Gastroesophageal sphincter (tissue), 4 donors: ENCODE measurements at places on chromosomes 4 and X.

DNA sequence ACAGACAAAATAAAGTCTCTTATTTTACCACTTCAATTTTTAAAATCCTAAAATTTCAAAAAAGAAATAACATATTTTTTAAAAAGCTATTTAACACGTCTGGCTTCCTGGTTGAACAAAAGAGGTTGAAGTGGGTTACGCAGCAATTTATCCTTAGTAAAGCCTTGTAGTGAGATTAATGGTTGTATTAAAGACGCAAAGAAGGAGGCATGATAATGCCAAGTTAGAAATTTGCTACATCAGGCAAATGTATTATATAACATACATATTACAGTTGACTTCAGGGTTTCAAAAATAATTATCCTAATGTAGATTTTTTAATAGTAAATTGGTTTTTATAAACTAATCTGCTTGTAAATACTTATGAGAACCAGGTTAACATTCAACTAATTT lies 35.3 kb downstream of the ANKRD17 start:
- no peak for ATAC-seq

DNA sequence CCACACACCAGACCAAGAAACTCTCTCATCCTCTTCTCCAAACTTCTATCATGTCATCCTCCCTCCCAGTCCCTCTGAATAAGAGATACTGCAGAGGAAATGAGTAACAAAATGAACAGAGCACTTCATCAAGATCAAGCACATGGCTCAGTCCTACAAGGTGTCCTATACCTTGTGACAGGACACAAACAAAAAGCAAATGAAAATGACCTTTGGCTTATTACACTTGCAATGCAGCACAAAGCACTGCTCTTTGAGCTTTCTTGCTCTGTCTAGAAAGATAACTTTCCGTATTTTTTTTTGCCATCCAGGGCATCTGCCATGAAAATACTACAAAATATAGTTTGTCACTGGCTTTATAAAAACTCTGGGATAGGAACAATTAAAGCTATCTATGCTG lies 402.7 kb downstream of the HNRNPD start:
- no peak for ATAC-seq

DNA sequence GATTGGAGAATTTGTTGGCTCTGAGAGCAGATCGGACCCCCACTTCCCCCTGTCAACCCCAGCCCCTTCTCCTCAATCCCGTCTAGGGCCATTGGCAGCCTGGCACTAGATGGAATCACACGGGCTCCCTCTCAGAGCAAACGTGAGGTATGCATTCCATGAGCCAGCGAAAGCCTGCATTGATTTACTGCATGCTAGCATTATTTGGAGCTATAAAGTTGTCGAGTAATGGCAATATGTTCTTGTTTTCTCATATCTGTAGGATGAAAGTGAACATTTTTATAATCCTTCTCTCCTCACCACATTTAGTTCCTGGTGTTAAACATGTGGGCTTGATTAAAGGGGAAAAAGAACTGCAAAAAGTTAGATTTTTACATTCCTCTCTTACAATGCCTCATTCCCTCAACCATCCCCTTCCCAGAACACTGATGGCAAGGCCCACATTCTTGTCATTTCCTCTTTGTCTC lies 159.2 kb downstream of the SPRY1 start:
- ATAC-seq, result no peak

DNA sequence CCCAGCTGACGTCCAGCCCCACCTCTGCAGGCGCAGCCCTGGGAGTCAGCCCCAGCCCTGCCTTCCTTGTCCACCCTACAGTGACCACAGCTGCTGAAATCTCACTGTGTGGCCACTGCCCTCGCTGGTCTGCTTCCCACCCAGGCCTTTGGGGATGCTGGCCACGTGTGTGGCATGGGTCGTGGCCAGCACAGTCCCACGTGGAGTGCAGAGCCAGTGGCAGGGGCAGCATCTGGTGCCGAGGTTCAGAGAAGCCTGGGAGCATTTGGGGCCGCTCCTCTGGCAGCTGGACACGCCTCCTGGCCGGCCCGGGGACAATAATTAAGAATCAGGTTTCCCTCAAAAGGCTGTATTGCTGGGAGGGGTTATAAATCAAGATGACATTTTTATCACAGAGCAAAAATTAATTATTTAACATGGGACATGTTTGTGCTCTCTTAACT lies 92.1 kb downstream of the HMX1 start:
- no peak for ATAC-seq

DNA sequence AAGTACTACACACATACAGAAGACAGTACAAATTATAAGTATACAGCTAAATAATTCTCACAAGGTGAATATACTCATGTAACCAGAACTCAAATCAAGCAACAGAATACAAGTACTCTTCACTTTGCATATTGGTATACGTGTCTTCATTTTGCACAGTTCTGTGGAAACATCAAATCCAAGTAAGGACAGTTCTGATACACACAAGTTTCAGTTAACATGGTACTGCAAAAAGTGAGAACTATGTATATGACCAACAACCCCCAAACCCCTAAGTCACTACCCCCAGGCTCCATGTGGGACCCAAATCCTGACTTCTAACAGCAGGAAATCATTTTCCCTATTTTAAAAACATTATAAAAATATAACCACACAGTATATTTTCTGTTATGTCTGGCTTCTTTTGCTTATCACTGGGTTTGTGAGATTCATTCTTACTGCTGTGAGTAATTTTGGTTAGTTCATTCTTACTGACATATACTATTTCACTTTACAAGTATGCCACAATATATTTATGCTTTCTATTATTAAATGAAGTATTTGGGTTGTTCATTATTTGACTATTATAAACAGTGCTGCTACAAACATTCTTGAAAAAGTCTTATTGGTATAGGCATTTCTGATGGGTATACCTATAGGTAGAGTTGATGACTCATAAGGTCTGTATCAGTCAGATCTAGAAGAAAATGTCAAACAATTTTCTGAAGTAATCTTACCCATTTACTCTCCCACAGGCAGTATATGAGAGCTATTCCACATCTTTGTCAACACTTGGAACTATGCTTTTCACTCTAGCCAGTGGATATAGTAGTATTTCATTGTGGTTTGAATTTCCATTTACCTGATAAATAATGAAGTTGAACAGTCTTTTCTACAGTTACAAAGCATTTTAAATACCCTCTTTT lies 47.0 kb downstream of the SCLT1 start:
- no peak for ATAC-seq

DNA sequence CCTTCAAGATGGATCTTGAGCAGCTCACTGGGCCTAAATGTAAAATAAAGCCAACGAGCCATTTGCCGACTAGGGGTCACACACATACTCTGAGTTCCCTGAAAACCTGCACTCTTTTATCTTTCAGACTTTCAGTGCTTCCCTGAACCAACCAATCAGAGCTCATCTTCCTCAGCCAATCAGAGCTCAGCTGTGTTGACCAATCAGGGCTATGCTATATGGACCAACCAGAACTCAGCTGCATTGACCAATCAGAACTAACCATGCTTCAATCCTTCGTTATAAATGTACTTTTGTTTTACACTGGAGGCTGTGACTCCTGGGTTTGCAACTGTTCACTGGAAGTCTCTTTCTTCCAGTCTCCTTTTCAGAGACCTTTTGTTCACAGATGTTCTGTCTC lies 19.3 kb downstream of the SLC25A53 start:
- no peak for ATAC-seq

GRCh38 chrX:48509619-48510018 lies 827 bp downstream of the PORCN start:
- no peak for ATAC-seq

DNA sequence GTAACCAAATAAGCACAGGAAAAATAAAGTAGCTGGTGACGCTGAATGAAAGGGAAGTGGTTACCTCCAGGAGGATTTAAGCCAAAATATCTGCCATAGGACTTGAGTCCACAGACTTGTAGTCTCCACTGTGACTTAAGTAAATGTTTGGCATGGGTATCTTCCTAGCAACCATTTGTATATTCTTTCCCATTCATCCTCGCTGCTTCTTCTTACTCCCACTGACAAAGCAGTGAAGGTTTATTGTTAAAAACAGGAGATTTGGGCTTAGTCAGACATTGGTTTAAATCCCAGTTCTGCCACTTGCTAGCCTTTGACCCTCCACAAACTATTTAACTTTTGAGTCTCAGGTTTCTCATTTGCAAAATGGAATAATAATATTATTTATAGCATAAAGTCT lies 22.3 kb downstream of the COL4A6 start:
- ATAC-seq, result no peak

GRCh38 chr4:121824171-121824527 lies 466 bp upstream of the CCNA2 start:
- no peak for ATAC-seq

DNA sequence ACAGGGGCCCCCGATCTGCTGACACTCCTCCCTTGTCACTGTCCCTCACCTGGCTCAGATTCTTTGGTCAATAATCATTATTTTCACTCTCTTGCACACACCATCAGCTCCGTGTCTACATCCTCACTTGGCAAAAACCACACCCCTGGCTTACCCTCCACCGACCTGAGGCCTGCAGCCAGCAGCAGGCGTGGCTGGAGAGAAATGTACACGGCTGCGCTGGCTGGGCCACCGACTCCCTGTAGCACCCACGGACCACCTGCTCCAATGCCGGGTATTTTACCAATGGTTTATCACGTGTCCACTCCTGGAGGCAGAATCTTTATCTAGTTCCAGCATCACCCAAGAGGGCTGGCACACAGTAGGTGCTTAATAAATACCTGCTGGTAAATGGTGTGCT lies 98.4 kb downstream of the WFS1 start:
- ATAC-seq, result no peak

DNA sequence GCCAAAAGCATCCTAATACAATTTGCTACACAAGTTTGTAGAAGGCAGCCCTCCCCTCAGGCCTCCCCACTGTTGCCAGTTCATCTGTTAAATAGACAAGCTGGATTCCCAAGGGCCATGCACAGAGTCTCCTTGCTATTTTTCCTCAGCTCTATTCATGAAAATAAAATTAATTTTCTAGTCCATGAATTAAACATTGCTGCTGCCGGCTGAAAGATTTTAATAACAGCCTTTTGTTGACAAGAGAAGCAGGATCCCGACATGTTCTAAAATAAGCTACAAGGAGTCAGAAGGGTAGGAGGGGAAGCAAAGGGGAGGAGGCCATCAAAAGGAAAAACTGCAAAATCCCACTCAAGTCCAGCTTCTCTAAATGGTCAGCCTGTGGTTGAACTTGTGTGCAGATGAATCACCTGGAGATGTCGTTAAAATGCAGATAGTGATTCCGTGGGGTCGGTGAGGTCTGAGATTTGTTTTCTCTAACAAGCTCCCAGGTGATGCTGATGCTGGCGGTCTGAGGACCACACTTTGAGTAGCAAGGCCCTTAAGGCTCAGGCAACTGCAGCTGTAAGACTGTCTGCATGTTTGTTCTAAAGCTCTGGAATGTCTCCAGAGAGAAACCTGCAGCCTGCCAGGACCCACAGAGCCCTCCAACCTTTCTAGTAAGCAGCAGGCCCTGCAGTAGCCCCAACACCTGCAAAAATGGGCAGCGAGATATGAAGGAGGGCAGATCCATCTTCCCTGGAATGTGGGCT lies 9.4 kb downstream of the SCD5 start:
- no peak for ATAC-seq

- ATAC-seq, result no peak
Measured at GRCh38 chr4:40608628-40609027, 21.0 kb downstream of the RBM47 start.

DNA sequence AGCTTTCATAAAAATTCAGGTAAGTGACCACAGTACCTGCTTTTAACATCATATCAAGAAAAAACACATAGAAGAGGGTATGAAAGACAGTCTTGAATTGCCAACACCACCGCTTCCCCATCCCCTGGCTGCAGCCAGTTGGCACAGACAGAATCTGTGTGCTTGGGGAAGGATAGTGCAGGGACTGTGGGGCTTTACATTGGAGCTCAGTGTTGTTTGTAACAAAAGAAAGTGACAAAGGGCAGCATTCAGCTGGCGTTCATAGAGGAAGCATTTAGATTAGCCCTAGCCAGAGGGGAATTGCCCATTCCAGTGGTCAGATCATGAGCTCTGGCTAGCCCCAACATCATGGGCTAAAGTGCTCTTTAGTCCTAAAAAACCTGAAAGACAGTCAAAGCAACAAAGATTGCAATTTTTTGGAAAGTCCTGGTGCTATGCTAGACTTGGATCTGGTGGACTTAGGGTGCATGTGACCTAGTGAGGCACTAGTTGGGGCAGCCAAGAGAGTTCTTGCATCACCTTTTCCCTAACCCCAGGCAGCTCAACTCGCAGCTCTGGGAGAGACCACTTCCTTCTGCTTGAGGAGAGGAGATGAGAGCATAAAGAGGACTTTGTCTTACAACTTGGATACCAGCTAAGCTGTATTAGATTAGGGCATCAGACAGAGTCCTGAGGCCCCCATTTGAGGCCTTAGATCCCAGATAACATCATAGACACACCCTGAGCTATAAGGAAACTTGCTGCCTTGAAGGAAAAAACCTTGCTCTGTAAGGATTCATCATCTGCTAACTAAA lies 1602.4 kb upstream of the ADGRL3 start:
- ATAC-seq, result no peak

DNA sequence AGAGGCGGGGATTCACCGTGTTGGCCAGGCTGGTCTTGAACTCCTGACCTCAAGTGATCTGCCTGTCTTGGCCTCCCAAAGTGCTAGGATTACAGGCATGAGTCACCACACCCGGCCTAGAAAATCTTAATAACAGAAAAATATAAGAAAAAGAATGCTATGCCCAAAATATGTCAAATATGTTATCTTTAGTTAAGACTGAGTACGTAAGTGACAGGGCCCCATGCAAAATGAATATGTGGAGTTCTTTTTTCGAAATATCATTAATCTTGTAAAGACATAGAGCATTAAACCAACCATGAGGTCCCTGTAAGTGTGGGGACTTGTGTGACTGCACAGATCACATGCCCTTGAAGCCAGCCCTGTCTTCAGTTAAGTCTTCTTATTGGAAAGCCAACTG lies 8.9 kb upstream of the ZNF518B start:
- ATAC-seq, result no peak

DNA sequence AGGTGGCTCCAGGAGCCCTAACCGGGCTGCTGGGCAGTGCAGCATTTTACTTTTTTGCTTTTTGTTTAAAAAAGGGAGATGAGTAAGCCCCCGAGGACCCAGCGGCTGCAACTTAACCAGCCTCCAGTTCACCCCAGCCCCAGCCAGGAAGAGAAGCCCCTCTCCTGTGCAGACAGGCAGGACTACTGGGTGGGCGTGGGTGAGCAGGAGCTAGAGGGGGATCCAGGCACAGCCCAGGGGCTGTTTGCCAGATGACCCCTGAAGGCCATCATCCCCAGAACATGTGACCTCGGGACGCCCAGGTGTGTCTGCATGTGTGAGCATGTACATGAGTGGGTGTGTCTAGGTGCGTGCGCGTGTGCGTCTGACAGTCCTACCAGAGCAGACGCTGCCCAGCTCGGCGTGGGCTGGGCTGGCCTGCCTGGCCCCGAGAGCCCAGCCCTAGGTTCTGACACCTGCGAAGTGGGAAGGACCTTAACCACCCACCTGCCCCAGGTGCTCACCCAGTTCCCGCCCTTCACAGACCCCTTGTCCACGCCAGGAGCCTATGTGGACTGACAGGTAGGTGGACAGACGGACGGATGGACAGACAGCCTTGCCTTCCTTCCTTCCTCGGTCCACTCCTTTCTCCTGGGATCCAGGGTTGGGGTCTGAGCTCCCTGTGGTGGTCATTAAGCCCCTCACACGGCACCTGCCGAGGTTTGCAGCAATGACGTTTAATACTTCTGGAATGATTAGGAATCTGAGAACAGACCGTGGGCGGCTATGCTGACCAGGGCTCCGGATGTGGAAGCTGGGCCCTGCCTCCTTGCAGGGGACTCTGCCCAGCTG lies 7.8 kb upstream of the HAUS3 start:
- ATAC-seq, result no peak
